Neural crest cell (in vitro differentiated cells): ENCODE measurements at places on chromosomes 11 and 22. TPM values are rescaled to one million over a fixed set of nuclear protein-coding genes. Genes with fewer than 3 reads are reported as not detected.

DNA sequence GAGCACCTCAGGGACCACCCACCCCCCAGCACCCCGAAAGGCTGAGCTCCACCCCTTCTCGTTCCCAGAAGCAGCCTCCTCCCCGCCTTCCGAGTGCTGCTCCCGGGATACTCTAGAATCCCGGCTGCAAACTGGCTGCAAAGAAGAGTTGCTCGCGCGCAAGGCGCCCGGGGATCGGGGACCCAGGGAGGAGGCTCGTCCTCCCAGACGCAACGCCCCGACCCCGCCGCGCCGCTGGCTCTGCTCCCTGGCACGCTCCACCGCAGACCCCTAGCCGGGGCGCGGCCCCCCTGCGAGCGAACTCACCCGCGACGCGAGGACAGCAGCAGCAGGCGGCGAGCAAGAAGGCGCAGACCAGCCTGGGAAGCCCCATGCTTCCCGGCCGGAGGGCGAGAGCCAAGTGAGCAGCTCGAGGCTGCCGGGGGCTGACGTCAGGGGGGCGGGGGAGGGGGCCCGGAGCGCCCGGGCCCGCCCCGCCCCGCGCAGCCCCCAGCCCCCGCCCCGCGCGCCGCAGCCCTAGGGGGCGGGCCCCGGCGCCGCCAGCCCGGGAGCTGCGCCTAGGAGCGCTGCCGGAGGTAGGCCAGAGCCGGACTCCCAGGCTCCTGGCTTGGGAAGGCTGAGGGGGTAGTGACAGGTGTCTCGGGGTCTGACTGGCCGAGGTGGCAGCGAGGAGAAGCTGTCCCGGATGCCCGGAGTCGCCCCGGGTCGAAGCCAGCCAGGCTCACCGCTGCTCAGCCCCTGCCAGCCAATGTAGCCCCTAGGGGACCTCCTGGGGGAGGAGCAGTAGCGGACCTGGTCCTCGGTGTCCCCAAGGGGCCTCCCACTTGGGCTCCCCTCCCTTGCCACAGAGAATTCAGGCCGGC, at the start of gene MCAM:
MCAM (minus strand) TSS at position 402 of the 863 bp plus-strand sequence; CDS start at position 373, 29 bp downstream.
- H3K4me1 ChIP-seq = peaks cover 35% of the 10 kb centered on the region
- H3K27me3 ChIP-seq = peaks cover 28% of the 10 kb centered on the region
- peak within 1 kb of the TSS; percentile 87 for H3K4me3 ChIP-seq
- DNase-seq = peak; percentile 45
- H3K27ac ChIP-seq = peak within 1 kb of the TSS; percentile 35
- H3K36me3 ChIP-seq = no peaks in the 10 kb centered on the region

PRAME gene
- total RNA-seq = 0.21 and 0.52 TPM in 2 replicates

- no peak for DNase-seq
- H3K4me1 ChIP-seq = peaks cover 3% of the 10 kb centered on the region
- peaks cover 4% of the 10 kb centered on the region for H3K27me3 ChIP-seq
- H3K27ac ChIP-seq = no peak overlapping the region
Measured at GRCh38 chr11:19605520-19606371, 106.9 kb upstream of the NAV2 start.

DNA sequence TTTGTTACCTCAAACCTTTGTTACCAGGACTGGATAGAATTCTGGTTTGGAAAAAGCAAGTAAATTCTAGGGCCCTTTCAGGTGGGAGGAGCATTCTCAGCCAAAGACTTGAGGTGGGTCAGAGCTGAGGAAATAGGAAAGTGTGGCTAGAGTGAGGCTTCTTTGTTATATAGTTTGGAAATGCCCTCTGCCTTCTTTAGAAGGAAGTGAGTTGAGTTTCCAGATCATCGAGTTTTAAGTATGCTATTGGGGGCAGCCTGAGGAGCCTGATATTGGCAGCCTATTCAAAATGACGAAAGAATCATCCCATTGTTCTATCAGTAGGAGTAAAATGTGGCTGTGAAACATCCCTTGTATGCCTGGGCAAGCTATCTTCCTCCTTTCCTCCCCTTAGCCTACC, 134.1 kb downstream of the ARHGAP42 start:
- peaks cover 28% of the 10 kb centered on the region for H3K4me1 ChIP-seq
- no peak for DNase-seq
- no peaks in the 10 kb centered on the region for H3K27me3 ChIP-seq

- DNase-seq = no peak
- no peaks in the 10 kb centered on the region for H3K36me3 ChIP-seq
- peak overlapping the region; percentile 52 for H3K4me3 ChIP-seq
- H3K27me3 ChIP-seq = no peaks in the 10 kb centered on the region
- no peak overlapping the region for H3K27ac ChIP-seq
Measured at GRCh38 chr11:114395736-114396135, 4.6 kb downstream of the C11orf71 start.

DNA sequence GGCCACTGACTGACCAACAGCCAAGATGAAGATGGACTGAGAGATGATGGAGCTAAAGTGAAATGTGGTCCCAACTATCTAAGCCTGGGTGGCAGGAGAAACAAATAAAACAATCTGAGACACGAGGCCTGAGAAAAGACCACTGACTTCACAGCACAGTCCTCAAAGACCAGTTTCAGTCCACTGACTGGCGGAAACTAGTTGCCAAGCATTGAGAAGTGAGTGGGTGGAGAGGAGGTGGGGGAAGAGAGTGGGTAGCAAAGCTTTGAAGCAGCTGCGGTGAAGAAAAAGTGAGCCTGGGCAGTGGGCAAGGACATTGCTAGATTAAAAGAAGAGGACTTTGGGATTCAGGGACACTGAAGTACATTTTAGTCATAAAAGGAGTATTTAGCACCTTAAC, 1.9 kb downstream of the MS4A1 start:
- H3K4me1 ChIP-seq = no peaks in the 10 kb centered on the region
- DNase-seq = no peak
- H3K36me3 ChIP-seq = no peaks in the 10 kb centered on the region
- H3K27me3 ChIP-seq = peaks cover 22% of the 10 kb centered on the region

DNA sequence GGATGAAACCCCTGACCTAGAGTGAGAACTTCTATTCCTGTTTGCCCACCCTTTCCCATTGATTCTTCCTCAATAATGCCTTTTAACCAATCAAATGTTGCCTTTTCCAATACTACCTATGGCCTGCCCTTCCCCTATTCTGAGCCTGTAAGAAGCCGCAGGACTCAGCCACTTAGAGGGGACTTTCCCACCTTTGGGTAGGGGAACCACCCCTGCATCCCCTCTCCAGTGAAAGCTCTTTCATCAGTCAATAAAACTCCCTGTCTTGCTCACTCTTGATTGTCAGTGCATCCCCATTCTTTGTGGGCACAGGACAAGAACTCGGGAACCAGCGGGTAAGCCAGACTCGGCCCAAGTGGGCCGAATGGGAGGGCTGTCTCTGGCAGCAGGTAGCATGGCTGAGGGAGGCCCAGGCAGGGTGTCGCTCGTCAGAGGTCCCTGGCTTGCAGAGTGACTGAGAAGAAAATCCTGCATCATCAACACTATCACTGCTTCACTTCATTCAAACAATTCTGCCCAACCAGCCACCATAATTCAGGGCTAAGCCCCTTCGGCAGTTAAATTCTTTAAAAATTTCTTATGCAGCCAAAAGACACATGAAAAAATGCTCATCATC, 30.4 kb downstream of the LDHAL6A start:
- no peak for DNase-seq
- no peak overlapping the region for H3K4me3 ChIP-seq
- H3K36me3 ChIP-seq = peaks cover 26% of the 10 kb centered on the region
- no peaks in the 10 kb centered on the region for H3K4me1 ChIP-seq
- no peak overlapping the region for H3K27ac ChIP-seq
- no peaks in the 10 kb centered on the region for H3K27me3 ChIP-seq

GRCh38 chr22:39662686-39663052, 92.1 kb downstream of the CACNA1I start:
- no peak overlapping the region for H3K27ac ChIP-seq
- H3K4me3 ChIP-seq = no peak overlapping the region
- no peak for DNase-seq
- peaks cover 5% of the 10 kb centered on the region for H3K4me1 ChIP-seq
- peaks cover 80% of the 10 kb centered on the region for H3K27me3 ChIP-seq

GRCh38 chr11:109993786-109994185, 99.4 kb upstream of the ZC3H12C start:
- no peak for DNase-seq
- no peak overlapping the region for H3K4me3 ChIP-seq
- H3K4me1 ChIP-seq = peaks cover 4% of the 10 kb centered on the region
